Peyer's patch (tissue), 4 donors: ENCODE measurements at places on chromosomes 6 and 20.
A peak's percentile ranks its signal among the peaks of the same experiment; 100 is the strongest.

- DNase-seq, result no peak
Observed at GRCh38 chr6:66321017-66321416, 614.0 kb upstream of the EYS start.

DNA sequence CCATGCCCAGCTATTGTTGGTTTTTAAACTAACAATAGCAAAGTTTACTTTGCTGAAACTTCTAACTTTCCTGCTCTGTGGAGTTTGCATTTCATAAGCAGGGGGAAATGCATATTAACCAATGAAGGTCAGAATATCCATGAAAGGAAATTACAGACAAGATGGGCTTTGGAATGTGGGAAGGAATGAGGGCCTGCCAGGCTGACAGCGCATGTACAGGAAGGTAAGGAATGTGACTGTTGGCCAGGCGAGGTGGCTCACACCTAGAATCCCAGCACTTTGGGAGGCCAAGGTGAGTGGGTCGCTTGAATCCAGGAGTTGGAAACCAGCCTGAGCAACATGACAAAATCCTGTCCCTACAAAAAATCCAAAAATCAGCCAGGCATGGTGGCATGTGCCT is 49.6 kb downstream of the CDK5RAP1 start:
- DNase-seq, result peak; percentile 30

DNA sequence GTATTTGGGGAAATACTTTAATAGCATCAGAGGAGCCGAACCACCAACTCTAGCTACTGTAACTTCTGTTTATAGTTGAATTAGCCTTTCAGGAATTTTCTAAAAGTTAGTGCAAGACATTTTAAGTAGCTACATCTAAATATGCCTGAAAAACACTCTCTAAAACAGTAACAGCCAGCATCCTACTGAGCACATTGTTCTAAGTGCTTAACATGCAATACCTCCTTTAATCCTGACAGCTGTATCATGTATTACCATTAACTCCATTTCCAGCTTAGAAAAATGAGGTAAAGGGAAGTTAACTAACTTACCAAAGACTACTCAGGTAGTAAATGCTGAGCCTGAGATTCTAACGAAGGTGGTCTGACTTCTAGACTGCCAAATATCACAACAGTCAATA is 120.7 kb downstream of the DST start:
- DNase-seq, result no peak

- peak; percentile 76 for DNase-seq
Observed at GRCh38 chr20:29497261-29497671, 1760.2 kb upstream of the DEFB115 start.

- no peak for DNase-seq
Observed at GRCh38 chr6:137089305-137089704, 44.5 kb upstream of the IL20RA start.
